ENCODE measurements at places on chromosomes 16 and 17.

GRCh38 chr17:3998436-3998835 is 34.2 kb upstream of the ATP2A3 start:
- no peak for DNase-seq

GRCh38 chr17:63001689-63002394 is 35.8 kb downstream of the TANC2 start:
- no peak for DNase-seq

DNA sequence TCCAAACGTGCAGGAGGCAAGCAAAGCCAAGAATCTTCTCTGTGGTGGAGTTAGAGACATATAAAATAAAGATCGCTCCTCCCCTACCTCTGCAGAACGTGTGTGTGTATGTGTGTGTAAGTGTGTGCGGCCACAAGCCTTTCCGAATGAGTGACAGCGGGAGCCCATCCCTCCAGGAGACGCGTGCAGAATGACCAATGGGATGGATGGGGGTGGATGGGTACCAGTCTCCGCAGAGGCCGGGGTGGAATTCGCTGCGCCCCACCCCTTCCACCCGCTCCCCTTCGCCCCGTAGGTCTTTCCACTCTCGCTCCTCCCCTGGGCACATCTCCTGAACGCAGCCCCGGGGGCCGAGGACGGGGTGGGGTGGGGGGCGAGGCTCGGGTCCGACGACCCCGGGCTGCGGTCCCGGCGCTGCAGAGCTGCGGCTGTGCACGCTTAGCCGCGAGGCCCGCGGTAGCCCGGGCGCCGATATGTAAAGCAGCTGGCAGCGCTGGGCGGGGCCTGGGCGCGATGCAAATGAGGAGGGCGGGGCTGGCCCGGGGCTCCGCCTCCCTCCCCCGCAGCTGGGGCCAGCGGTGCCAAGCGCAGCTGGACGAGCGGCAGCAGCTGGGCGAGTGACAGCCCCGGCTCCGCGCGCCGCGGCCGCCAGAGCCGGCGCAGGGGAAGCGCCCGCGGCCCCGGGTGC is at the start of gene PRKCB:
TSS of gene PRKCB (plus strand) at position 594 of the 688 bp plus-strand sequence.
- DNase-seq: peak; percentile 70

- no peak for DNase-seq
These were observed 171.8 kb upstream of the GSE1 start for GRCh38 chr16:85441189-85441889.

DNA sequence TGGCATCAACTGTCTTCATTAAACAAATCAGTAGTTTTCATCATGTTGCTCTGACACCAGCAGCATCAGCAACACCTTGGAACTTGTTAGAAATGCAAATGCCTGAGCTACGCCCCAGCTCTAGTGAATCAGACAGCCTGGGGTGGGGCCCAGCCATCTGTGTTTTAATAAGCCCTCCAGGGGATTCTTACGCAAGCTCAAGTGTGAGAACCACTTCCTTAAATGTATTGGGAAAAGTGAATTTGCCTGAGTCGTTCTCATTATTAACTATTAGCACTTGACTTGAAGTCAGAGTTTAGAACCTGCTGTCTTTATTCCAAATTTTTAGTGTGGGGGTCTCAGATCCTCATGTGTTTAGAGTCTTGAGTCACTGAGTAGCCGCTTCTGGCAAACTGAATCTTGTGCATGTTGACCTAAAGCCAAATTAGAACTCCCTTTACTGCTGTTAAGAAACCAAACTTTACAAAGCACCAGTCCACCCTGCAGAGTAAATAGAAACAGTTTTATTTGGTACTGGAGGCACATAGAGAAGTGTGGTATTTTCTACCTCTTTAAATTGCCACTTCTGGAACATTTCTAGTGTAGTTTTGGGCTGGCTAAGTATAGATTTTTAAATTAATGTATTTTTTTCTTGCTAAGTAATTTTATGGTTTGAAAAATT is 137.4 kb upstream of the COX10 start:
- peak; percentile 68 for DNase-seq

- DNase-seq: no peak
These were observed 204.1 kb upstream of the NOG start for GRCh38 chr17:56389356-56389755.

DNA sequence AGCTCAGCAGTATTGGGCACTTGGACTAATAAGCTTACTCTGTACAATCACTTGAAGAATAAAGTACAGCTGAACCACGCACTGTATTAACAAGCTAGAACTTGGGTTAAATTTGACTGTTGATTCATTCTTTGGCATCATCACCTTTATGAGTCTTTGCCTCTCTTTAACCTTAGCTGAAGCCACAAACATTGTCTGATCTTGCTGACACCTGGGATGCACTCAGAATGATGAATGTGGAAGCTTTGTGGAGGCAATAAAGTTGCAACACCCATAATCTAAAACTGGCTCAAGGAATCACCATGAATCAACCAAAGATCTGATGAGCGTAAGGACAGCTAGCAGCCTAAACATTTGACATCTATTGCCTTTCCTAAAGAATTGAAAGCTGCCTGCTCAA is 590.6 kb upstream of the SOX9 start:
- no peak for DNase-seq

GRCh38 chr16:72944757-72945485 is 103.0 kb downstream of the ZFHX3 start:
- no peak for DNase-seq

DNA sequence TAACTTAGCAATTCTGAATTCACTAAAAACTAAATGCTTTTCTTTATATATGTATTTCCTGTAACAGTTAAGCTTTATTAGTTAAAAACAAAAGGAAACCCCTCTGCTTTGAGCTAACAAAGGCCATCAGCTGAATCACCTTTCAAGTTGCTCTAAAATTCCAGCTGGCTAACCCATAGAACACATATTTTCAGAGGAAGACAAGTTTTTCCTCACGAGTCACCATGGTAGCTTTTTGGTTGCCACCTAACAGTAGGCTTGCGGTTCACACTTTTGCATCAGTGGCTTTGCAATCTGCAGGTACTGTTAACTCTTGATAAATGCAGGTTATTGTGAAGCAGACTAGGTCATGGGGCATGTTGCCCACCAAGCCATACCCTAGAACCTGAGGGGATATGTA is 57.6 kb upstream of the IRX5 start:
- no peak for DNase-seq

GRCh38 chr17:61635913-61636432 is 45.0 kb upstream of the NACA2 start:
- DNase-seq: no peak

- DNase-seq: no peak
These were observed 357.5 kb downstream of the C16orf95 start for GRCh38 chr16:86959729-86960128.

GRCh38 chr16:79062336-79062735 is 538.2 kb downstream of the MAF start:
- no peak for DNase-seq

GRCh38 chr16:9259914-9260608 is 168.6 kb downstream of the HAPSTR1 start:
- DNase-seq: no peak

DNA sequence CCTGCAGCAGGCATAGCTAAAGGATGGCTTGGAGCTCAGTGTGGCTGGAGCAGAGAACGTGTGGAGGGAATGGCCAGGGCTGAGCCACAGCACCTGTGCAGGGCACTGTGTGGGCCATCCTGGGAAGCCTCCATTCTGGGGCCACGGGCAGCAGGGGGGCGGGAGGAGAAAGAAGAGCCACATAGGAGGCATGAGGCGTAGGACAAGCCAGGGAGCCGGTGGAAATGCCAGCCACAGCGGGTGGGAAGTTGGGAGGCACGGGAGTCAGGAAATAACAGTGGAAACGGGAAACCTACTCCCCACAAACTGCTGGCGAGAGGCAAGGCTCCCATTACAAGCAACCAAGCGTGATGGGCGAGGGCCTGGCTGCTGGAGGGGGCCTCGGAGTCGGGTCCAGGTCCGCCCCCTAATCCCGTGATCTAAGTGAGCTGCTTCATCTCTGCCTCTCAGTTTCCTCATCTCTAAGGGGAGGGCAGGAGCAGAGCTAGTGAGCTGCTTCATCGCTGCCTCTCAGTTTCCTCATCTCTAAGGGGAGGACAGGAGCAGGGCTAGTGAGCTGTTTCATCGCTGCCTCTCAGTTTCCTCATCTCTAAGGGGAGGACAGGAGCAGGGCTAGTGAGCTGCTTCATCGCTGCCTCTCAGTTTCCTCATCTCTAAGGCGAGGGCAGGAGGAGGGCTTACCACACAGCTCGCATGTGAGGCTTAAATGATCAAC is 104.9 kb downstream of the ADCY9 start:
- no peak for DNase-seq

GRCh38 chr16:3992297-3993051 is 112.0 kb upstream of the CREBBP start:
- no peak for DNase-seq

DNA sequence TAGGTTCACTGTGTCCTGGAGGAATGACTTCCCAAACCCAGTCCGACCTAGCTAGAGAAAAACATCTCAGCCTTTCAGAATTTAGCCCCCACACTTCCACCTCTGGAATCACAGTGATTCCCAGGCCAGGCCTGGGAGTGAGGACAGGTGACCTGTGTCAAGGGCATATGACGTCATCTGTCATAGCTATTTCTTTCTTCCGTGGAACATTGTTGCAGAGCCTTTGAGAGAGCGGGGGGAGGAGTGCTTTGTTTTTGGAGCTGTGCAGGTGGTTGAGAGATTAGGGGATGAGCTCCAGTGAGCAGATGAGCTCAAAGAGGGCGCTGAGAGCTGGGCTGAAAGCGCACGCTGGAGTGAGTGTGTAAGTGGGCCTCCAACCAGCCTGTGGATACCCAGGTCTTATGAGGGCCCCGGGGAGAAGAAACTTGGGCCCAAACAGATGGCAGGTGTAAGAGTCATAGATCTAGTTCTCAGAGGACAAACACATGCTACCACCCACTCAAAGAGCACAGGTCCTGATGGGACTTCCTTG is 344.8 kb downstream of the SNX29 start:
- DNase-seq: no peak

GRCh38 chr17:75250009-75250471 is 11.4 kb downstream of the GGA3 start:
- no peak for DNase-seq

DNA sequence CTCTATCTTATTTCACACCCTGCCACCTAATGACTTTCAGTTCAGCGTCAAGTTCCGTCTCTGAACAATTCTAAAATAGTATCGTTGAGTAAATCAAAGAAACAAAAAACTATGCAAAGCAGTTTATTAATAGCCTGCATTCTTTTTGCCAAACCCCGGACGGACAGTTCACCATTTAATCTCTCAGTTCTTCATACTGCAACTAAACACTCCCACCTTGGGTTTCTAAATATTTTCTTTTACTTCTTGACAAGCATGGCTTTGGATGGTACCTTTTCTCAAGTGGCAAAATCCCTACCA is 1.2 kb downstream of the MYH11 start:
- DNase-seq: no peak

GRCh38 chr16:85245307-85246172 is 133.3 kb upstream of the CIBAR2 start:
- DNase-seq: no peak

- DNase-seq: no peak
These were observed 26.6 kb downstream of the MGAT5B start for GRCh38 chr17:76894842-76895241.

GRCh38 chr17:31908386-31908785 is 6.9 kb upstream of the UTP6 start:
- DNase-seq: no peak

- no peak for DNase-seq
These were observed 3.8 kb downstream of the RPRML start for GRCh38 chr17:46975287-46975686.

DNA sequence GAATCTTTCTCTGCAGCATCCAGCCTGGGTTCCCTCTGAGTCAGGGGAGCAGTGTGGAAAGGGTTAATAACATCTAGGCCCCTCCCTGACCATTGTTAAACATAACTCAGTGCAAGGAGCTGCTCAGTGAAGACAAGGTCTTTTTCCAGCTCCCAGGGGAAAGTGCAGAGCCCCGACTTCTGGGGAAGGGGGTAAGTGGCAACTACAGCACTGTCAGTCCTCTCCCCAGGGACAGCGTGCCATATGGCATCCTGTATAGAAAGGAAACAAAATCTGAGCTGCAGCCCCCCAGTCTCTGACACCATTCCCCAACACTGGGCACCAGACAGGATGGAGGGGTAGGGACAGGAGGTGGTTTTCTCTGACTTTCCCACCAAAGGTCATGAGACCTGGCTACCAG is 7.8 kb downstream of the MRPL27 start:
- DNase-seq: no peak

- DNase-seq: no peak
These were observed 90.8 kb downstream of the MYO1D start for GRCh38 chr17:32786169-32786568.

GRCh38 chr16:11058832-11059231 is 114.5 kb downstream of the CLEC16A start:
- no peak for DNase-seq

GRCh38 chr16:85387731-85388295 is 225.3 kb upstream of the GSE1 start:
- no peak for DNase-seq

DNA sequence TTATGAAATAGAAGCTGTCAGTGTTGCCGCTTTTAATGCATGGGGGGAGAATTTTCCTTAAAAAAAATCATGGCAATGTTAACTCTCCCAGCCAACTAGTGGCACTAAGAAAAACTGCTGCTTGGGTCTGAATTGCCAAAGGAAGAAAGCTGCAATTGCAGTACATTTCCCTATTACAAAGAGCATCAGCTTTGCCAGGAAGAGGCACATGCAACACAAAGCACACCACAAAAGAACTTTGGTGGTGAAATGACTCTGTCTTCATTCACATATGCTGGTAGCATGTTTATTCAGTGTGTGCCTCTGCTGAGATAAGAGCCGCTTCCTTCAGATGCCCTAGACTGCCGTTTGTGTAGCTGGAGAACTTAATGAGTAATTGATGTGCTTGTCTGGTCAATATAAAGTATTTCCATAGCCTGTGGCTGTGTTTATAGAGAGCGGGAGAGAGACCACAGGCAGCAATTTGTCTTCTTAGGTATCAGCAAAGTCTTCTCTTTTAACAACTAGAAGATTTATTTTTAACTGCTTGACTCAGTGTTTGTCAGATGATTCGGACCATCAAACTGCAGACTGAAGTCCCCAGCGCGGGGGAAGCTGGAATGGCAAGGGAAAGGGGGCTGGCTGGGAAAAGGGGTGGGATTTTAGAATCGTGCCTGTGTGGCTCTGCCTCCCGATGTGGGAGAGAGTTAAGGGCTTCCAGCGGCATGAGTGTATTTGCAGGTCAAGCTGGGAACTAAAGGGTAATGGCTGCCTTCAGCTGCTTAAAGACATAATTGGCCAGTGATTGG is 115.1 kb downstream of the MRTFB start:
- DNase-seq: peak; percentile 31

DNA sequence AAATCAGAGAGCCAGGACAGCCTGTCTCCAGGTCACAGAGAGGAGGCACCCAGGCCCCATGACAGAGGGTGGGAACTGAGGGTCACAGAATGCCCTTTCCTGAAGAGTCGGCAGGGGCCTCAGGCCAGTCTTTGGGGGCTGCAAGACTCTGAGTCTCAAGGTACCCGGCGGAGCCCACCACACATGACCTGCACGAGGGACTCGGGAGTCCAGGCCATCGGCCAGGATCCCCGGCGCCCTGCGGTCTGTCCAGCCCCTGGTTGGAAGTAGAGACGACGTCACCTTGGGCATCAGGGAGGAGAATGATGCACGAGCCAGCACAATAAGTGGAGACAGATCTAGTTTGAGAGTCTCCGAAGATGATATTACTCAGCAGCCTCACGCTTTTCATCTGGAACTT is 234.7 kb upstream of the SDK2 start:
- DNase-seq: no peak
